ENCODE measurements at places on chromosomes 6 and 20.
A peak's percentile ranks its signal among the peaks of the same experiment; 100 is the strongest.

DNA sequence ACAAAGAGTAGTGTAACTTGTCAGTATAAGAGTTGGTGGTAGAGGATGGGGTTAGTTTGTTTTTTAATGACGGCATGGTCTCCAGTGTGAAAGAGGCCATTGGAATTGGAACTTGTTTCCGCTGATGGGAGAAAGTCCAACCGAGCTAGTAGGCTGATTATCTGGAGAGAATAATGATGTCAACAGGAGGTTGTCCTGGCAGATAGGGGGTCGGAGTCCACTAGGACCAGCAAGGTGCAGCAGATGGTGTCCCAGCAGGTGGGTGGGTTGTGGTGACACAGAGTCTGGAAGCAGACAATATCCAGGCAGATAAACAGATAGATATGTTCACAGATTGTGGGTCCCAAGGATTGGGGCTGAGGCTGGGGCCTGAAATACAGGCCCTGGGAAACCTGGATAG lies 35.1 kb downstream of the PKIB start:
- DNase-seq: no peak

- no peak for DNase-seq
These were observed 842 bp downstream of the POLR1C start for GRCh38 chr6:43517505-43518357.

- no peak for DNase-seq
These were observed 26.4 kb upstream of the ADGRG6 start for GRCh38 chr6:142275236-142276006.

DNA sequence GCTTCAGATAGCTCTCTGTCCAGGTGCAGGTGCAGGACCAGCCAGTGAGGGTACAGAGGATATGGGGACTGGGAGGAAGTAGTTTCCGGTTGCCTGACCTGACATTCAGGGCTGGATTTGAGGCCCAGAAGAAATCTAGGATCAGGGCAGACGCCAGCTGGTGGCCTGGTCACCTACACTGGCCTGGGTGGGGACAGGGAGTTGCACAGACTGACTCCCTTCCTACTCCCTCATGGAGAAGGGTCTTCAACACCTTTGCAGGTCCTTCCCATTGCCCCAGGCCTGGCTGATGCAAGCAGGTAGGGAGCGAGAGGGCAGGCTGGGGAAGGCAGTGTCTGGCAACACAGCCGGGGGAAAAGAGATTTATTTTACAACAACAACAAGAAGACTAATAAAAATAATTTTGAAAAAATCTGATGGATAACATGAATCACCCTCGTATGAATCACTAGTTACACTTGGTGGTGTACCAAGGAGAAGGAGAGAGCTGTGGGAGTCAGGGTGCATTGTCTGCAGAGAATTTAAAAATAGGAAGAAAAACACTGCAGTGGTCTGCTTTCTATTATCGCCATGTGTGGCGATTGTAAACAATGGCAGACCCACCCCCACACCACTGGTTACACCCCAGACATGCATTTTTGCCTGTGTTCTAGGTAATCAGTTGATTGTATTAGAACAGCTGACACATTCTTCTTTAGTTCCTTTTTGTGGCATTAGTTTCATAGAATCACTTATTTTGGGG lies 62.3 kb upstream of the SNX9 start:
- no peak for DNase-seq

DNA sequence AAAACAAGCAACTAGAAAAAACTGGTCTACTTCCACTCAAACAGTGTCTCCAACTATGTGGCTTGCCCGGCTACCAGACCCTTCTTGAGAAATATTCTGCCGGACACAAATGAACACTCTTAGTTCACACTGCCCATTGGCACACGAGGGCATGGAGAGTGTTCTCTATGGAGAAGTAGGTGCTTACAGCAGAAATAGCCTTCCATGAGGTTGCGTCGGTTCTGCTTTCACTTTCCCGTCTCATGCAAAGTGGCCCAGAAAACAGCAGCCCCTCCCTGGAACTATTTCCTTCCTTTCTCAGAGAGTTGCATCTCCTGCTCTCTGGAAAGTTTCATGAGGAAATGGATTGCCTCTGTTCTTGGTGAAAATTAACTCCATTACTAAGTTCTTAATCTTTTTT lies 9.5 kb upstream of the HLA-DOA start:
- no peak for DNase-seq

- DNase-seq: no peak
These were observed 87.2 kb downstream of the EPM2A start for GRCh38 chr6:145648149-145648548.

- no peak for DNase-seq
These were observed 92.5 kb downstream of the PREP start for GRCh38 chr6:105310371-105310770.

- no peak for DNase-seq
These were observed 16.8 kb upstream of the PRSS16 start for GRCh38 chr6:27230758-27231111.

DNA sequence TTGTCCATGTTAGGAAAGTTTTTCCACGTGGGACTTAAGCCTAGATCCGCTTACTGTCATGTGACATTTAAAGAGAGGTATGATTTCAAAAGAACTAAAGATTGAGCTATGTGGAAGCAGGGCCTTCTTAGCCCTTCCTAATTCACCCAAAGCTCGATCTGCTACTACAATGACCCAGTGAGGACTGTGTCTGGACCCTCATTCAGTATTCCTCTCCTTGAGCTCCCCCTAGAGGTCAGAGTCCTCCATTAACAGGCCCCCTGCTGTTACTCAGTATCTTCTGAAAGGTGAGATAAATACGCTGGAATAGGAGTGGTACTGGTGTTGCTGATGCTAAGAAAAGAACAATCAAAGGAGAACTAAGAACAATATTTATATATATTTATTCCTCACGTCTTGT lies 414.0 kb downstream of the GJA1 start:
- DNase-seq: peak; percentile 31

GRCh38 chr6:11367638-11368199 lies 135.3 kb upstream of the NEDD9 start:
- DNase-seq: no peak

- DNase-seq: no peak
These were observed 81.7 kb upstream of the FOXP4 start for GRCh38 chr6:41464481-41464880.

GRCh38 chr20:51423290-51423667 lies 119.2 kb downstream of the NFATC2 start:
- DNase-seq: peak; percentile 32

GRCh38 chr20:51165131-51165530 lies 142.2 kb upstream of the KCNG1 start:
- DNase-seq: no peak

GRCh38 chr6:68693271-68693670 lies 58.2 kb downstream of the ADGRB3 start:
- no peak for DNase-seq

GRCh38 chr6:1709234-1709641 lies 99.5 kb downstream of the FOXC1 start:
- no peak for DNase-seq

DNA sequence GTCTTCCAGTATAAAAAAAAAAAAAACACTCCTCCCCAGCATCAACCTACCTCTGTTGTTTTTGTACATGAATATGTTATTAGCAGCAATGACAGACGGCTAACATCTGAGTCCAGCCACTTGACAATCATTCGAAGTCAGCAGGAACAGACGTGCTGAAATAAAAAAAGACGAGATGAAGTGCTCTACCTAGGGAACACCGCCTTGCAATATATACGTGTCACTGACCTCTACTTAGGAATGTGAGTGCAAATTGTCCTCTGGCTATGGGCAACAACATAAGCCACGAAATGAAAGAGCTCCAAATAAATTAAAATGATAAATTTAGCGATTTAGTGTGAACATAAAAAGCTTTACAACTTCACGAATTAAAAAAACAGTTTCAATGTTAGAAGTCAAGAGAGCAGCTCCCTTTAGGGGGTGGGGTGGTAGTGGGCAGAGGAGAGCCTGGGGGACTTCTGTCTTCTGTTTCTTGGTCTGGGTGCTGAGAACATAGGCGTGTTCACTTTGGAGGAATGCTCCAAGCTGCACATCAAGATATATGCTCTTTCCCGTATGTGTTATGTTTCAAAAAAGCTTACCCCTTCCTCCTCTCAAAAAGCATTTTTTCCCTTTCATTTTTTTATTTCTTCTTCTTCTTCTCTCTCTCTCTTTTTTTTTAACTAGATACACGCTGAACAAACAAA lies 23.3 kb downstream of the EDN1 start:
- no peak for DNase-seq

DNA sequence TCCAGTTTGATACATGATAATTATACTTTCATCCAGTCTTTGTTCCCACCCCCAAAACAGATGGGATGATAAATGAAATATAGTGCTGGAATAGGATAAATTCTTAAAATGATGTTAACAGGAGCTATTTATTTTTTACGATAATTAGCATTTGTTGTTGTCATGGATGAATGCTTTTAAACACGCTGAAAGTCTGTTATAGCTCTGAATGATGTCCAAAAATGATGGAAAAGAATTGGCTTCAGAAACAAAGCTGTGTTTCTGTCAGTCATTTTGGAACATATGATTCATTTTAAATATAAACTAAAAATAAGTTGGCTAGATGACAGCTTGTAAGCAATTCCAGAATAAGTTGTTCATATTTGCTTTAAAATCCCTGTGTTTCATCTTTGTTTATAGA lies 237.4 kb downstream of the GRIK2 start:
- DNase-seq: no peak

DNA sequence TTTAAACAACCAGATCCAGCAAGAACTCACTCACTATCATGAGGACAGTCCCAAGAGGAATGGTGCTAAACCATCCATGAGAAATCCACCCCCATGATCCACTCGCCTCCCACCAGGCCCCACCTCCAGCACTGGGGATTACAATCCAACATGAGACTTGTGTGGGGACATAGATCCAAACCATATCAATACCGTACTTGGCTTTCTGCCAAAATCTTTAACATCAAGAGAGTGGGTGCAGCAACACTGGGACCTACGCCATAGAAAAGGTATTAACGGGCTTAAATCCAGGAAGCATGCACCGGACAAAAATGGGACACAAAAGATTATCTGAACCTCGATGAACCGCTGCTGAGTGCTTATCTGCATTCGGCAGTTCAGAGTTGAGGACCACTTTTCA lies 322.3 kb upstream of the ARID1B start:
- DNase-seq: no peak

- no peak for DNase-seq
These were observed 641.2 kb downstream of the DOK5 start for GRCh38 chr20:55116598-55116997.

DNA sequence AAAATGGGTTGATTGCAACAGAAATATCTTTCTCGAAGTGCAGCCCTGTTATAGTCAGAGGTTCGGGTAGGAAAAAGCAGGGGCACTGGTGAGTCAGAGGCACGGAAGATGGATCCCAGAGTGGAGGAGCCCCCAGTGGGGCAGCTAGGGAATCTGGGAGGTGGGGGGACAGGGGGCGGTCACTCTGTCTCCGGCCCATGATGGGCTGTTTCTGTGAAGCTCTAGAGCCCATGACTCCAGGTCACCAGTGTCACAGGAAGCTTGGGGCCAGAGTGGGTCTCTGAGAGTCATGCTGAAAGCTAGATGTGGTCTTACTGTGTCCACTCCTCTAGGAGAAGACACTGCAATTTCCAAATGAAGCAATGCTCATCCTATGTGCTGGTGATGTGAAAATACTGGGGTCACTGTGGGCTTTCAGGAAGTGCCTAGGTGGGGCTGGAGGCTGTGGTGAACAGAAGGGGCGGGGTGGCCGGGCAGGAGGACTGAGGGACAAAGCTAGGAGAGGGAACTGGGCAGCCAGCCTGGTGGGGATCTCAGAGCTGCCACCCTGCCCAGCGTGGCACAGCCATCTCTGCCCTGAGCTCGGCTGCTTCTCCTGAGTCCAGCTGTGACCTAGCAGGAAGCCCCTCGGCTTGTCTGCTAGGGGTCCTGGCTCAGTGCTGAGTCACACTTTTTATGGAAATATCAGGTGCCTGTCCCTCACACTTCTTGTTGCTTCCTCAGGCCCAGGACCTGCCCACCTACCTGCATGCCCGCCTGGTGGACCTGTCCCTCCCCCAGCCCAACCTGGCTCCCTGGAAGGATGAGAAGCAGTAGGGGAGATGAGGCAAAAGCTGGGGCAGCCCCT lies 54.2 kb downstream of the IRF4 start:
- no peak for DNase-seq

- DNase-seq: no peak
These were observed 120.8 kb upstream of the TNFAIP3 start for GRCh38 chr6:137746264-137746663.

- DNase-seq: no peak
These were observed 115.7 kb downstream of the MBOAT1 start for GRCh38 chr6:20096536-20096935.

DNA sequence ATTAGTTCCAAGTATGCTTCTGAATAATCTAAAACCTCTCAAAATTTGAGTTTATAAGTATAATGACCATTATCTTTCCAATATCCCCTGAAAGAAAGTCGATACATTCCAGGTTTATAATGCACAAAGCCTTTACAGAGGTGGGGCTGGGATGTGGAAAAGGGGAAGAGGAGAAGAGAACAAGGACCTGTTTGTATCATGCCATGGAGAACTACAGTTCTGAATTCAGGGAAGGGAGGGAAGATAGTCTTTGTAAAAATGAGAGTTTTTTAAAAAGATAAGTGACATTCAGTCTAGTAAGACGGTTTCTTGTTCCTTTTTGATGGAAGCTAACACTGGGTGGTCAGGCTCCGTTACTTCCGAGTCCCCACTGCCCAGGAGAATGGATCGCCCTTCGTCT lies 26.1 kb downstream of the ZBTB2 start:
- DNase-seq: no peak

- no peak for DNase-seq
These were observed 21.2 kb upstream of the BHLHE23 start for GRCh38 chr20:63027922-63028389.

- no peak for DNase-seq
These were observed 26.1 kb upstream of the ADTRP start for GRCh38 chr6:11804701-11805100.

DNA sequence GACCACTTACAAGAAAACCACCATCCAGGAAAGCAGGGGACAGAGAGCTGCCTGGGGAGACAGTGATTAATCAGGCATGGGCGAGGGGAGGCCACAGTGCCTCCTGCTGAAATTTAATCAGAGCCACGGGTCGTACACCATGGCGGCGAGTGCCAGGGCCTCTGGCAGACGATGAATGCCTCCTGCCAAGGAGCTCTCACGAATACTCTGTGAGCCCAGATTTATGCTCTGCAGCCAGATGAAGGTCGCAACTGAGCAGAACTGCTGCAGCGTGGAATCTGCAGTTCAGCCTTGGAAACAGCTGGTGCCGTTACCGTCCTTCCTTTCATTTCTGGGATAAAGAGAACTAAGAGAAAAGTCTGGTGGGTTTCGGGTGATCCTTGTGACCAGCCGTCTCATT lies 85.6 kb downstream of the BFSP1 start:
- DNase-seq: no peak
